ENCODE measurements at places on chromosomes 11 and 22.

DNA sequence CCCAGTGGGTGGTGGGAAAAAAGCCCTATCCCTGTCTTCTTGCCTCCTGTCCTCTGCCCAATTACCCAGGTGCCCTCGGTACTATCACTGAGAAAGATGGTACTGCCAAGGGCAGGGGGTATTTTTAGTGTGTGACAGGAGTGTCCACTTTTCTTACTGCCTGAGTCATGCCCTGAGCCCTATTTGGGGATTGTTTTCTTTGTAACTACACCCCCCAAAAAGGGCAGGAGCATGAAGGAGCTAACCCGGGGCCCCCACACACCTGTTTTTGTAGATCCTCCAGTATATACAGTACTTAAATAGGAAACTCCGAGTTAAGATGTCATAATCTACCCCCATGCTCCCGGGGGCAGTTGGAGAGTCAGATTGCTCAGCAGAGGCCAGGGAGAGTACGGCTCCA, 3.8 kb downstream of the SMTNL1 start:
- DNase-seq = no peak

GRCh38 chr11:76889411-76889975, 28.8 kb downstream of the ACER3 start:
- no peak for DNase-seq

DNA sequence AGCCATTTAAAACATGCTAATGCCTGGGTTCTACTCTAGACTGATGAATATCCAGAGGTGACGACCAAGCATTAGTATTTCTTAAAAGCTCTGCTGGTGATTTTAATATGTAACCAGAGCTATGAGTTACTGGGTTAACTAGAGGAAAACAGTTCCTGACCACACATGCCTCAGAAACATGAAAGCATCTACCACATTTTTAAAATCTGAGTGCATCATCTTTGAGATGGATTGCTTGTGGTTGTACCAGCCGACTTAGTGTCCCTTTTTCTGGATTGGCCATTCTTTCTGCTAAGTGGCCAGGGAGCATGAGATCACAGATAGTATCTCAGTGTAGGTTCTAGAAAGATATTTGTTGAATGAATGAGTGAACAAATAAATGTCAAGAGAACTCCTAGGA, 152.4 kb downstream of the NTM start:
- DNase-seq = no peak

- no peak for DNase-seq
Measured at GRCh38 chr22:43152003-43152356, 621 bp downstream of the TSPO start.

GRCh38 chr22:41762980-41763779, 37.3 kb upstream of the CCDC134 start:
- peak; percentile 67 for DNase-seq

DNA sequence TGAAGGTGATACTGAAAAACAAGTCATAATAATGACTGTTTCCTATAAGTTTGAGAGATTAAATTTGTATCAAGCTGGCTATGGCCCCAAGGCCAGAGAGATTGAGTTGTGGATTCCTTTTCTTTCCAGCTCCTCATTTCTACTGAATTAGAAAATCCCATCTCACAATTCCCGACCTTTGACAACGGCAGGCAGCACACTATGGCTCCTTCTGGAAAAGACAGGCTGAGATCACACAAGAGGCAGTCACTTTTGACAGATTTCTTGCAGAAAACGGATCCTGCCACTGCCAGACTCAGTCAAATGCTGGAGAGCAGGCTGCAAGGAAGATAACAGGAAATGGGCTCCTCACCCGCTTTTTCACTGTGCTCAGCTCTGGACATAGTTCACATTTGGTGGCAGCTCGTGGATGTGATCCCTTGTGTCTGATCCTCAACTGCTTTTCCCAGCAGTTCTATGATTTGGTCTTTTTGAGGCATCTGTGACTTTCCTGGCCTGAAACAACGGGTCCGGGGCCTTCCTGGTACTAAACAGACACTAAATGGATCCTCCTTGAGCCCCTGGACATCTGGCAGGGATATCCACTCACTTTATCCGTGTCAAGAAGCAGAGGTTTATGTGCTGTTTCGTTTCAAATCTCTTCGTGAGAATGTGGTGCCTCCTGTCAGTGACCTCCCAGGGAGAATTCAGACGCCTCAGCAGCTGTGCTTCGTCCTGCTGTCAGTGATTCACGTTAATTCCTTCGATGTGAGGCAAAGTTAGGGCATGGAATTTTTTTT, 26.1 kb upstream of the RTL6 start:
- DNase-seq = no peak

DNA sequence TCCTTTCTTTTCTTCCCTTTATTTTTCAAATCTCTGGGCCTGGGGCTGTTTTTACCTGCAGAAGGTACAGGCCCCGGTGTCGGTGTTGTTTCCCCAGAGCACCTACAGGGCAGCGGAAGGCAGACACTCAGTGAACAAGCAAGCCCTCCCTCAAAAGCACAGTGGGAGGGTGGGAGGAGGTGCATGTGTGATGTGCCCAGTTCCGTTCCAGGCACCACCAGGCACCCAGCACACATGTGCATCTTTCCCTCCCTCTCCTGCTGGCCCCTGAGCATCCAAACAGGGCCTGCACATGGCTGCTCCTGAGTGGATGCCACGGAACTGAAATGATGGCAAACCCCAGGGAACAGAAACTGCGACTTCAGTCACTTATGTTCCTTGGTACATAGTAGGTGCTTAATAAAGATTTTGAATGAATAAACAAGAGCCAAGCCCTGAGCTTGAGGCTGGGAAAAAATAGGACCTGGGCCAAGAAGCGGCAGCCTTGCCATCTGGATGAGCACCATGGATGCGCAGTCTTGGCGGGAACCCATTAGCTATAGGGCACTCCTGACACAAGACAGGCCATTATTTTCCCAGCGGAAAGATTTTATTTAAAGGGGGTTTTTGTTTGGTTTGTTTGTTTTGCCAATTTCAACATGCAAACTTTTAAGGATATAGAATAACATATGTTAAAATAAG, 47.8 kb downstream of the ARRB1 start:
- DNase-seq = no peak

DNA sequence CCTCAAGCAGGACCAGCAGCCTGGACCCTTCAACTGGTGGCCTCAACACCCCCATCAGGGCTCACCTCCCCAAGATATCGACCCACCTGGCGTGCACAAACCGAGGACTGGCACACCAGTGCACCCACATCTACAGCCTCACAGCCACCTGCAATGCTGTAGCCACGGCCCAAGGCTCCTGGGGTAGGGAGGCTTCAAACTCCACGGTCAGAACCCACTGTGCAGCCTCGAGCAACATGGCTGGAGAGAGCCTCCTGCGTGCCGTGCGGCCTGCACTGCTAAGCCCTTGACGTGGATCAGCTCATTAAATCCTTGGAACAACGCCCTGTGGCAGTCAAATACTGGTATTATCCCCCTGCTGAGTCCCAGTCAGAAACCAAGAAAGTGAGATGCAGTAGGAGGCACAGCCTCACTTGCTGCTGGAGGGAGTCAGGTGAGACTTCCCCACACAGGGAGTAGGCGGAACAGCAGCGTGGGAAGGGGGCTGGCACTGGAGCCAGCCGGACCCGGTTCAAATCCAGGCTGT, 4.6 kb downstream of the CARD10 start:
- no peak for DNase-seq

DNA sequence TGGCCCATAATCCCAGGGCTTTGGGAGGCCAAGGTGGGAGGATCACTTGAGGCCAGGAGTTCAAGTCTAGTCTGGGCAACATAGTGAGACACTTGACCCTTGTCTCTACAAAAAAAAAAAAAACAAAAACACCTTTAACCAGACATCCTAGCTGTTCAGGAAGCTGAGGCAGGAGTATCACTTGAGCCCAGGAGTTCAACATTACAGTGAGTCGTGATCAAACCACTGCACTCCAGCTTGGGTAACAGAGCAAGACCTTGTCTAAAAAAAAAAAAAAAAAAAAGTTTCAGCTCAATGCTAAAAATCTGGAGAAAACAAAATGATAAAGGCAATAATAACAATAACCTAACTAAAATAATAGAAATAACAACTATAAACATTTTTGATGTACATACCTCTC, 22.6 kb upstream of the APLP2 start:
- DNase-seq = no peak

GRCh38 chr11:106208760-106209159, 131.3 kb downstream of the AASDHPPT start:
- DNase-seq = no peak

DNA sequence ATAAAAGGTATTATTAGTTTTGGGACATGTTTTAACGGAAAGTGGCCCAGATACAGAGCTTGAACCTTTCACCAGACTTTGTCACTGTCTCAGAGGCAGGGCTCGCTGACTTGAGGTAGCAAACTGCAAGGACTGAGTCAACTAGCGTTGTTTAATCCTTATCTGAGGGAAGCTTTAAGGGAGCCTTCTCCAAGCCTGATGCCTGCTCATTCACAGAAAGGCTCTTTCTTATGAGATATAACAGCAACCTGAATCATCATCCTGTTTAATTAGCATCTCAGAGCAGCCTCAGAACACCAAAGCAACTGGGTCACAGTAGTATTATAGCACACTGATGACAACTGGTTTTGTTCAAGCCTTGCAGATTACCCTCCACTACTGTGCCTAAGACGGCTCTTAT, 54.2 kb upstream of the CYP2D6 start:
- DNase-seq = no peak
